Astrocyte (in vitro differentiated cells and primary cell): ENCODE measurements at places on chromosomes 1 and 21. TPM values are rescaled to one million over a fixed set of nuclear protein-coding genes. Genes with fewer than 3 reads are reported as not detected.
A peak's percentile ranks its signal among the peaks of the same experiment; 100 is the strongest.

GRCh38 chr1:246784621-246785493, 60.6 kb downstream of the SCCPDH start:
- DNase-seq, result peak; percentile 6

GRCh38 chr1:39204441-39205081, at the start of gene MACF1:
MACF1 (plus strand) TSS chr1:39204695; CDS start chr1:39205023, 328 bp downstream.
- peak; percentile 98 for DNase-seq

DNA sequence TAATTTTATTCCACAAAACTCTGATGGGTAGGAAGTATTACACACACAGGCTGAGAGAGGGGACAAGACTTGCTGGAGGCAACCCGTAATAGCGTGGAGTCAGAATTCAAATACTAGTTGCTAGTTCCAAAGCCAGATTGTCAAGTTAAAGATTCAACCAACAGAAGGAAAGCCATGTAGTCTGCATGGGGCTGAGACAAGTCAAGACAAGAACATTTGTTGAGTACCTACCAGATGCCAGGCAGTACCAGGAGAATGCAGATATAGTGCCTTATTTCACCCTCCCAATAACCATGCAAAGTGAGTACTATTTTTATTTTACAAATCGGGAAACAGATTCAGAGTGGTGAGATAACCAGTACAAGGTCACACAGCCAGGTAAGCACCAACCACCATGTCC, 110.4 kb upstream of the SPATA6 start:
- DNase-seq, result no peak

DNA sequence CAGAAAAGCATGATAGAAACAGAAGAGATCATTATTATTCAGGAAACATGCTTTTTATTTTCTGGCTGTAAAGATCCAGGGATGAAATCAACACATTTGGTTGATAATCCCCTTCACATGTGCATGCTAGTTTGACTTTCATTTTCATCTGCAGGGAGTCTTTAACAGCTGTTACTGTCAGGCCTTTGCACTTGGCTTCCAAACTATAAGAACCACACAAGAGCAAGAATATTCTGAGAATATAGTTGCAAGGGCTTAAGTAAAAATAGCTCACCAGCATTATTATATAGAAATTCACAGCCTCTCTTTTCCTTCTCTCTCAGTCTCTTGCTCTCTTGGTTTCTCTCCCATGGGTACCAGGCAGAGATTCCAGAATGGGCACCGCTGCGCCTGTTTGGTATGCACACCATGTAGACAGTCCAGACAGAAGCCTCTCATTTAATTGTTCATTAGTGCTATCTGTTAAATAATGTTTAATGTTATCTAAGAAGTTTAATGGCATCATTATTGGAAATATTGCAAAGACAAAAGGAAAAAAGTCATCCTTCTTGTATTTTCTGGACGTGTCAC, 622.3 kb upstream of the PLXNA2 start:
- no peak for DNase-seq

DNA sequence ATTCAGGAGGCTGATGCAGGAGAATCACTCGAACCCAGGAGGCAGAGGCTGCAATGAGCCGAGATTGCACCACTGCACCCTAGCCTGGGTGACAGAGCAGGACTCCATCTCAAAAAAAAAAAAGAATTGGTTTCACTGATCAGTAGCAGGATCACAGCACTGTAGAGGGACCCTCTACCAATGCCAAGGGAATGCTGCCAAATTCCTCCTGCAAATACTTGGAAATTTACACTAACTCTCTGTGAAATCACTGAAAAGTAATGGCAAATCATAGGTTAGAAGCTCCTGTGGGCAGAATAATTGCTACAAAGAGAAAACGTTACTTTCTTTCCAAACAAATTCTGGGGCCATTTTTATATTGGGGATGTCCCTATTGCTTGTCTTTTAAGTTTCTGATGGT, 6.7 kb upstream of the GPR25 start:
- peak; percentile 18 for DNase-seq

DNA sequence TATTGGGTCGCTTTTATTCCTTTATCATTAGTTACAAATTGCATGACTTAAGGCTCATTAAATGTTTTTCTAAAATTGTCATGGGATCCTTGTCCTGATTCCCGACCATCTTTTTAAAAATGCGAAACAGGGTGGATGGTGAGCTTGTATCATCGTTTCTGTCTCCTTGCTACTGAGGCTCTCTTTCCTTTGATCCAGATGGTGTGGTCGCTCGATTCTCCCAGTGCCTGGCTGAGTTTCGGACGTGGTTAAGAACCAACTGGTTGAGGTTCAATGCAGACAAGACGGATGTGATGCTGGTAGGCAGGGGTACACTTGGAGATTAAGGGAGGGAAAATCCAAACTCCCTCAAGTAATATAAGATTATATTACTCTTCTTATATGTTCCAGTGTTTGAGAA, 1.2 kb downstream of the MIER1 start:
- DNase-seq, result no peak

The S100B gene
- 1.0 and 2.0 TPM in 2 replicates for total RNA-seq
